Stimulated activated CD4-positive, alpha-beta T cell treated with anti-CD3 and anti-CD28 coated beads, Interleukin-4, amount 100 ng/mL, for 4 hours (primary cell): ENCODE measurements at places on chromosomes 7 and 10.

DNA sequence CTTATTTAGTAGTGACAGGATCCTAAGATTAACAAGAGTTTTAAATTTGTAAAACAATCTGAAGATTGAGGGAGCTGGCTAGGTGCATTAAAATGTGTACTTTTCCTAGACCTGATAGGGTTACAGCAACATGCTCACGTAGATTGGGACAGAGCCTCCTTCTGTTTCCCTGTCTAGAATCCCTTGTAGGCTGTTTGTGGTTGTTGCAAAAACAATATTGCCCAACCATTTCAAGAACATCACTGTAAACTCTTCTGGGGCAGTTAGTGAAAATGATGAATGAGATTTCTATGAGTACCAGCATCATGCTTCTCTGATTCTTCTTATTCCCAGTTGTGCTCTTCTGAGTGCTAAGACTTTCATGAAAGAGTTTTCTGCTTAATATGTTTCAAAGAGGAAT, 14.7 kb upstream of the CPED1 start:
- no peak for DNase-seq

DNA sequence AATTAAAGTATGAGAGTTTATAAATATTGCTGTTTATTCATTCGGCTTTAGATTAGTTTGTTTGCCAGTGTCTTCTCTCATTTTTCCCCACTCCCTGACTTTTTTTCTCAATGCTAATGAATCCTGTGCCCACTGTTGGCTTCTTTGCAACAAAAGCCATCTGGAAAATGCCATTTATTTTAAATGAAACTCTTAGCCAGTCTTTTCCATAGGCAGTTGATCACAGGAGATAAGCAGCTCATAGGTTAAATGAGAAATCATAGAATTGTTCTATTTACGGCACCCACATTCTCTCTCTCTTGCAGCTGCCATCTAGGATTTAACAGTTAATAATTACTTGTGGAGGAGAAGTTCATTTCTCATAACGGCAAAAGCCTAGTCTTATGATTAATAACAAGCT, 249.3 kb upstream of the POM121L12 start:
- DNase-seq = no peak

DNA sequence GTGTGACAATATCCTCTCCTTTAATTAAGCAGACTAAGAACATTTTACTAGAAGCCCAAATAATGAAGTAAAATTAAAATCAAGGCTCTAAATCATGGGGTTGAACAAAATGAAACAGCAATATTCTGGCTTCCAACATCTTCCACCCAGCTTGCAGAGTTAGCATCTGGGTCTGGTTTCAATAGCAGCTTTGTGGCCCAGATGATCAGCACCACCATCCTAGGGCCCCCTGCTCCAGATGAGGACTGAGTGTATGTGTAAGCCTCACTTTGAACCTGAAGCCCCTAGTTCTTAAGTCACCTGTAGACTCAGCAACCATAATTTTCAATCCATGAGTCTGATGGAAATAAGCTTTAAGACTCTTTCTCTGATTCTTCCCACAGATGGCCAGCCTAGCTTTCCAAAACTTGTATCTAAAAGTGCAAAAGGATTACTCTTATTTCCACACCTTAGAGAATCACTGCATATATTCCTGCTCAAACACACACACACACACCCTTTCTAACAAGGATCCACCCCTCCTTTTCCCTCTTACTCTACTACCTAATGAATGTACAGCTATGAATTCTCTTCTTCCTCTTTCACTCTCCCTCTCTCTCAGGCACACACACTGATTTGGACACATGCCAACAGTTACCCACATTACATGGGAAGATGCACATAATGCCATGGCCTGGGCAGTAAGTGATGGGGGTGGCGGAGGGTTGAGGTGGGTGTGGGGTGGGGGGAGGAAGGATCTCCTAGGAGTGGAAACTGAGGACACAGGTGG, 3.5 kb downstream of the DENND11 start:
- no peak for DNase-seq

DNA sequence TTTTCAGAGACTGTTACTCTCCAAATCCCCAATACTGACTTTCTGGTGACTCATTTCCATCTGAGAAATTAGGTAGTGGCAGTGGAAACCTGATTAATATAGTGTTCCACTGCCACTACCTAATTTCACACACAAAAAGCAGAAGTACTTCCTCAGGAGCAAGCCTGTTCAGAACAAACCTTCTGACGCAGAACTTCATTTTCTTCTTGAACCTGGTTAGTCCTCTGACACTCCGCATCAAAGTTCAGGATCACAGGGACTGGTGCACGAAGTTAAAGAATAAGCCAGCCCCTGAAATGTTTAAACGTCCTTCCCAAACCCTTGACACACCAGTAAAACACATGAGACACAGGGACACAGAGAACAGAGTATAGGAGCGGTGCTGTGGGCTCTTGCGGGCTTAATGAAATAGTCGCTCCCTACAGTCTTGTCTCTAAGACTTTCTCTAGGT, 4.4 kb downstream of the WDR91 start:
- no peak for DNase-seq

DNA sequence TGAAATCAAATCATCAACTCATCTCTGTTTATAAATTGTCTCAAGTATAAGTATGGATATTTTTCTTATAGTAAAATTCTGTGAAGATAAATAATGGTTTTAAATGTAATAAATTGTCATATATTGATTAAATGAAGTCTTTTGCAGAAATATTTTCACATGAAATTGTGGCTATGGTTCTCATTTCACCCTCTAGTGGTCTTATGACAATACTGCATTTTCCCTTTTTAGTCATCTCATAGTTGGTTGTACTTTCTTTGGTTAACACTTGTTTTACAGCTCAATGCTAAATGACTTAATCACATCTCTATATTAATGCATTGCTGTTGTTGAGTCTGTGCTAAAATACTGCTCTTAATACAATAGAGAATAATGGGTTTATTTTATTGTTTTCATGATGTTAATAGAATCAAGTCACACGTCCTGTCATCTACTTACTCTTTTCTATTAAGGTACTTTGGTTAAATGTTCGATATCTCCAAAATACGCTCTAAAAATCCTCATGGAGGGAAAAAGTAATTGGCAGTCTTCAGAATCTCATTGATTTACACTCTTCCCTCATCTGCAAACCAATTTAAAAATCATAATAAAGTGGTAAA, 38.0 kb upstream of the CACNA2D1 start:
- no peak for DNase-seq

GRCh38 chr7:138465046-138465445, 5.0 kb downstream of the TRIM24 start:
- DNase-seq = no peak

GRCh38 chr7:147510923-147511322, 1079.6 kb upstream of the C7orf33 start:
- no peak for DNase-seq

DNA sequence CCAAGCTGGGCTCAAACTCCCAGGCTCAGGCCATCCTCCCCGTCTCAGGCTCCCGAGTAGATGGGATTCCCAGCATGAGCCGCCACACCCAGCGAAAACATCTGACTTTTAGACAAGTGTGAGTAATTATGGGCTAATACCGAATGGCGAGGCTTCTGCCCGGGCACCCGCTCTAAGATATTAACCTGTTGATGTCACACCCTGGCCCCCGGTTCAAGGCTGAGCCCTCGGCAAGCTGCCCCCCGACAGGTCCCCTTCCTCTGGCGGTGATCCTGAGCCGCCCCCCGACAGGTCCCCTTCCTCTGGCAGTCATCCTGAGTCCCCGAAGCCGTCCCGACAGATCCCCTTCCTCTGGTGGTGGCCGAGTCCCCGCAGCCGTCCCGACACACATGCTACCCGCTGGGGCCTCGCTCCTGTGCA, 5.2 kb downstream of the PSMG3 start:
- DNase-seq = no peak

GRCh38 chr7:55484241-55484640, 88.1 kb downstream of the VOPP1 start:
- no peak for DNase-seq

DNA sequence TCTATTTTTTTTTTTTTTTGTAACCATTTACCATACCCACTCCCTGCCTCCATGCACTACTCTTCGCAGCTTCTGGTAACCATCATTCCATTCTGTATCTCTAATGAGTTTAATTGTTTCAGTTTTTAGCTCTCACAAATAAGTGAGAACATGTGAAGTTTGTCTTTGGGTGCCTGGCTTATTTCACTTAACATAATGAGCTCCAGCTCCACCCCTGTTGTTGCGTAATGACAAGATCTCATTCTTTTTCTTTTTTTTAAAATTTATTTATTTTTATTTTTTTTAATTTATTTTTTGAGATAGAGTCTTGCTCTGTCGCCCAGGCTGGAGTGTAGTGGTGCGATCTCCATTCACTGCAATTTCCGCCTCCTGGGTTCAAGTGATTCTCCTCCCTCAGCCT, 142.3 kb upstream of the PCLO start:
- no peak for DNase-seq

- no peak for DNase-seq
Observed at GRCh38 chr7:24052572-24053260, 231.3 kb upstream of the NPY start.

DNA sequence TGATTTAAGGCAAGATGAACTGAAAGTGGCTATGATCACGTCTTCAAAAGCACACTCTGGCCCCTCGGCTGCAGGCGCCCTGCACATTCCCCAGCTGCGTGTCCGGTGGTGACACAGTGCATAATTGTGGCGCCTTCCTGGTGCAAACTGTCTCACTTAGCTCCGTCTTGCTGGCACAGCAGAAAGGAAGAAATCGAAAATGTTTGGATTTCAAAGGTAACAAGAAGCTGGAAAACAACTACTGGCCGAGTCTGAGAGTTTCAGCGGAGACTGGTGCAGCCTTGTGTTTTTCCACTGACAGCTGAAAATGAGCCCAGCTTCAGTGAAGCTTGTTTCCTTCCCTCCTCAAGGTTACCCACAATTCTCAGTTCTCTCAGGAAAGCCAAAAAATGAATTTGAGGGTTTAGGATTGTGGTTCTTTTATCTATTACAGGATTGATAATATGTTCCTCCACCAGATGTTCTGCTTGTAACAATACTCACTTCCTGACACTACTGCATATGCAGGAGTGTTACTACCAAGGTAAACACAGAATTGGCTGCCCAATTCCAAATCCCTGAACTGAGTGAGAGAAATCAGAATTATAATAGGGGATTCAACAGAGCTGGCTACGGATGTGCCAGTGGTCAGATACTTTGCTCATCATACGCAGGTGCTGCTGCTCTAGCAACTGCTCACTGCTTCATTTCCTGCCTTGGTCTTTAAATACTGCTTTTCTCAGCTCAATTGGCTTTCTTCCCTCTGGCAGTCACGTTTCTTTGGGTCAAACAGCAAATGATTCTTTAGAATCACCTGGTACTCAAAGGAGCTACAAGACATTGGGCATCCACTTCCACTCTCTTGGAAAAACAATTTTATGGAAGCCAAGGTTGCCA, 63.7 kb downstream of the TRUB1 start:
- no peak for DNase-seq

DNA sequence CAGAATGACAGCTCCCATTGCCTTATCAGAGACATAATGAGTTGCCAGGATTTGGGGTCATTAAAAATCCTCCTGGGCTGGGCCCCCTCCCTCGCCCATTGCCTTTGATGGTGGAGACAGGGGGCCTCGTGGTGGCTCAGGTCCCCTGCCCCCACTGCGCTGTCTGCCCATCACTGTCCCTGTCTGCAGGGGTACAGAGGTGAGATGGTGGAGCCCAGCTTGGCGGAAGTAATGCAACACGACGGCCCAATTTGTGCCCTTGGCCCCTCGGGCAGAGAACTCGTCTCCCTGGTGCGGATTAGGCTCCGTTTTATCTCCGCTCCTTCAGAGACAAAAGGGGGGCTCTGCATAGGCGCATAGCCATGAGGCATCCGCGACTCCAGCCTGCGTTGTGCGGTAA, 152.4 kb upstream of the UNC5B start:
- DNase-seq = no peak

DNA sequence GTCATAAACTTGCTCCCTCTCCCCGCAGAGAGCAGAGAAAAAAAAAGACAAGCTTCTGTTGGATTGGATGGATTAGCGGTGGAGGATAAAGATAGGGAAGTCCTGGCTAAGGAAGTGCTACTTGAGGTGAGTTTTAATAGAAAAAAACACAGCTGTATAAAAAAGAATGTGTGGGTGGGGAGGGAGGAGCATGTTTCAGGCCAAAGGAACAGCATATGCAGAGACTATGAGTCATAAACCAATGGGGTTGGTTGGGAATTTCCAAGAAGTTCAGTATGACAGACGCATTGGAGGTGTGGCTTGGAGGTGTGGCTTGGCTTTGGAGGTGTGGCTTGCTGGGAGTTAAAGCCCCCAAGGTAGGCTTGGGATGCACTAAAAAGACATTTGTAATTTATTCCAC, 103.0 kb upstream of the LSM8 start:
- peak; percentile 29 for DNase-seq

- no peak for DNase-seq
Observed at GRCh38 chr7:84664626-84665025, 470.0 kb upstream of the SEMA3A start.

GRCh38 chr7:96144260-96144526, 177.7 kb downstream of the SLC25A13 start:
- DNase-seq = no peak

GRCh38 chr10:114684084-114684821, 26.2 kb upstream of the ABLIM1 start:
- no peak for DNase-seq

- no peak for DNase-seq
Observed at GRCh38 chr10:122847782-122848604, 2.3 kb upstream of the CUZD1 start.

DNA sequence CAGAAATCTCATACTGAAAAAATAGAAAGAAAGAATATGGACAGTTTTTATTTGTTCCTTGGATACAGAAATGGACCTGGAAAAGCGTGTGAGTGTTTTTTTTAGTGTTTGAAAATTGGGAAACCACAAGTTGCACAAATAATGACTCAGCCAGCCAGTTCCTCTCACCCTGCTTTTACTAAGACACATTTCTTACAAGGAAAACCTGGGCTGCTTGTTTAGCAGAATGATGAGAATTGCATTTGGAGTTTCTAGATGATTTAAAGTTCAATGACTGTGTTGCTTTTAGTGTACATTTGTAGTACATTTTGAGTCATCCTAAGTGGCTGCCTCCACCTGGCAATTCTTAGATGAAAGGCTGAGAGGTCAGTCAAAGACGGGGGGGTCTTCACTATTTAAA, 218.7 kb downstream of the ABCA13 start:
- DNase-seq = no peak

DNA sequence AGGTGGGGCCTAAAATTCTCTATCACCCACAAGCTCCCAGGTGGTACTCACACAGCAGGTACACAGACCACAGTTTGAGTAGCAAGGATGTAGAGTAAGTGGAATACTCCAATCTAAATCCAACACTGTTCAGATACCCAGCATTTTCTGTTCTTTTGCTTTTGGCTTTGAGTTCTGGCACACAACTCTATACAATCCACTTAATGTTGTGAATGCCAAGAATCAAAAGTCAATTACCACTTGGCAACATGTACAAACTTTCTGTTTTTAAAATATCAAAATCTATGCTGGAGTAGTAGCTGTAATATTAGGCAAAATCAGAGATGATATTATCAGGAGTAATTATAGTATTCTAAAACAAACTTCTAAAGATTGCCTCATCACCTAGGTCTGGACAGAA, 133.4 kb upstream of the LRRTM3 start:
- DNase-seq = no peak

- no peak for DNase-seq
Observed at GRCh38 chr7:17929647-17930395, 10.5 kb downstream of the SNX13 start.
